ENCODE measurements at places on chromosomes 2 and 18.

DNA sequence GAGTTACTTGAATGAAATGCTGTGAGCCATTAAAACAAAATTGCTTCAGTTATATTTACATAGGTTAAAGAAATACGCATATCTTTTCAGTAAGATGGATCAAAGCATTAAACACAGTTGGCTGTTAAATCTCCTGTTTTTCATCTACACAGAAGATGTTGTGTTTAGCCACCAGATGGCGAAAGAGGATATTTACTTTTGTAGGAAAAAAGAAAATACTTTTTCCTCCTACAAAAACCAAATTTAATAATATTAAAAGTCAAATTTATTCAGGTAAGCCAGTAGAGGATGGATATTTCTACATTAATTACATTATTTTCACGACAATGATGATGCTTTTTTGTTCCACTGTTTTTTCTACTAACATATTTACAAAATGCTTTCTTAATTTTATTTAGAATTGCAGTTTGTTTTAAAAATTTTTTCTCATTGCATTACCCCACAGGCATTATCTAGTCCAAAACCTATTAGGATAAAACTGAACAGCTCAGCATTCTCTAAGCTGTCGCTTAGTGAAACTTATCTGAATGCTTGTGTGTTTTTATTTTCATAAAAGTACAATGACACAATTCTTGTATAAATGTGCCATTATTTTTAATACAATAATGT lies 173.7 kb downstream of the ASXL3 start:
- no peak for DNase-seq

GRCh38 chr18:25950321-25950720 lies 140.1 kb downstream of the SS18 start:
- DNase-seq = no peak

DNA sequence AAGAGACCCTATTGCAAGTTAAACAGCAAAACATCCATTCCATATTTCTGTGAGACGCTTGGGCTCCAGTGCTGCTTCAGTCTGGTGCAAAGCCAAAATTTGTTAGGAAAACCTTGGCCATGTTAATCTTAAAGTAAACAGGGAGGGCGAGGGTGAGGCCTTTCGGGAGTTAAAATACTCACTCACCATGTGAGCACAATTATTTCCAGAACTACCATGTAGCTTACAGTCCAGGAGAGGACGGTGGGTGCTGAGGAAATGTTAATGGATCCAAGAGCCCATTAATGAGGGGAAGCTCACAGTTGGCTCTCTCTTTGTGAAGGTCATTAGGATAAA lies 286.4 kb downstream of the SLC8A1 start:
- no peak for DNase-seq

DNA sequence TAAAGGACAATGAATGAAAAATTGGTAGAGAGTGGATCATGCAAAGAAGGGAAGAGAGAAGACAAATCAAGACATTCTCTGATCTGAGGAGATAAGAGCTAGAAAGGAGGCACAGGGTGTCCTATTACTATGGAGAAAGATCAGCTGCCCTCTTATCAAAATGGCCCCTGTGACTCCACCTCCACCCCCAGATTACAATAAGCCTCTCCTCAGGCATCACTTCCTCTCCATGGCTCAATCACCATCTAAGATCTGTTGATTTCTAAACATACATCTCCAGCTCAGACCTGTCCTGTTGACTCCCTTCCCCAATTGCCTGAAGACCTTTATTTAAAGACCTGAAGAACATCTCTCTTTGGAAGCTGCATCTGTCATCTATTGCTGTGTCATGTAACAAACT lies 43.2 kb downstream of the SP100 start:
- no peak for DNase-seq

GRCh38 chr2:152106464-152106863 lies 7.6 kb upstream of the CACNB4 start:
- DNase-seq = no peak

DNA sequence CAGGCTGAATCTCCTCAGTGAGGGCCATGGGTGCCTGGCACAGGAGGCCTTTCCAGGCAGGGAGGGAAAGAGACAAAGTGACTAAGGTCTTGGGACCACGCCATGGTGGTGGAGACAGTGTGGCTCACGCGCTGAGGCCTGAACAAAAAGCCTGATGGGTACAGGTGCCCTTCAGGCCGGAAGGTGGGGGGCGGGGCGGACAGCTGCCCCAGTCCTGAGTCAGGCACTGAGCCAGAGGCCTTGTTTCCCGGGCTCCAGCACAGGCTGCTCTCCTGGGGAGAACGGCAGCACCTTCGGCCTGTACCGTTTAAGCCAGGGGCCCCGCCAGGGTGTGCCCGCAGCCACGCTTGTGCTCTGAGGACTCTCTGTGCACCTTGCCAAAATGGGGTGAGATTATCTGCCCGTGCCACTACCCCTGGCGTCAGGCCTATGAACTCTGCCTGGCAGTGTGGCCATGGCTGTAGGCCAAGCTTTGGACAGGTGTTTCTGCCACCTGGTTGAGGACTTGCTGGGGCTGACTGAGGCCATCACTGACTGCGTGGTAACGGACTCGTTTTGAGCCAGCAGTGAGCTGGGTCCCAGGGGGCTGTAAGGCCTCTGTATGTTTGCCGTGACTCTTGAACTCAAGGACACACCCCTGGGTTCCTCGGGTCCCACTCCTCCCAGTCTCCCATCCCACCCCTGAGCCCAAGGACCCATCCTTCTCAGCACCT lies 31.7 kb upstream of the DNMT3A start:
- no peak for DNase-seq

DNA sequence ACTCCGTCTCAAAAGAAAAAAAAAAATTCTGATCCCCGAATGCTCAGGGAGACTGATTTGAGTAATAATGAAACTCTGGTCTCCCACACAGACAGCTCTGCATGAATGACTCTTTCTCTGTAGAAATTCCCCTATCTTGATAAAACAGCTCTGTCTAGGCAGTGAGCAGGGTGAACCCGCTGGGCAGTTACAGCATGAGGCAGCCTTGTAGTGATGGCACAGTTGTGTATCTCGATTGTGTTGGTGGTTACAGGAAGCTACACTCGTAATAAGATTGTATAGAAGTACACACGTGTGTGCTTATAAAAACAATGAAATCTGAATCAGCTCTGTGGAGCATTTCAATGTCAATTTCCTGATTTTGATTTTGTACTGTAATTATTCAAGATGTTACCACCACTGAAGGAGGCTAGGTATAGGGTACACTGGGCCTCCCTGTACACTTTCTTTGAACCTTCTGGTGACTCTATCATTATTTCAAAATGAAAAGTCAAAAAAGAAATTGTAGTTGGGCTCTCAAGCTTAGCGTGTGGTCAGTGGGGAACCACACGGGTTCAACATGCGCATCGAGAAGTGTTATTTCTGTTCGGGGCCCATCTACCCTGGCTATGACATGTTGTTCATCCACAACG lies 34.9 kb upstream of the ATP8B1 start:
- no peak for DNase-seq

- no peak for DNase-seq
Observed at GRCh38 chr2:187168720-187169713, 279.0 kb downstream of the CALCRL start.

GRCh38 chr2:215020283-215020682 lies 118.1 kb downstream of the ABCA12 start:
- no peak for DNase-seq

All from CD4-positive, alpha-beta T cell treated with Interleukin-15 for 4 hours (primary cell).